ENCODE measurements at places on chromosomes 3 and 15.

- DNase-seq, result peak; percentile 26
Observed at GRCh38 chr3:196193133-196193735, 18.0 kb downstream of the ZDHHC19 start.

- no peak for DNase-seq
Observed at GRCh38 chr15:48091522-48091921, 29.3 kb upstream of the SLC24A5 start.

DNA sequence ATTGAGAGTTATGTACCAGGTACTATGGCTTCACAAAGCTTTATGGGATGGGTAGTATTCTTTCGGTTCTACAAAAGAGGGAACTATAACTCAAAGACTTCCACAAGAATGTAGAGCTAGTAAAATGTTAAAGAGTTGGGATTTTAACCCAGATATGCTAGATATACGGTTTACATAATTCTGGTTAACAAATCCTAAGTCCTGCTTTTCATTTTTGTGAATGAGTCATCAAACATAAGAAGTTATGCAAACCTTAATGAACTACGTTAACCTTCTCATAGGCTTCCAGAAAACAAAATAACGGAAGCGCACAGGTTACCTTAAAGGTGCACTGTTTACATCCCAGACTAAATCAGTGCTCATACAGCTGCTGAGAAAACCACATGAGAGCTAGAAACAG lies 1049.3 kb downstream of the MCTP2 start:
- DNase-seq, result no peak

GRCh38 chr3:97037294-97037943 lies 223.0 kb downstream of the EPHA6 start:
- DNase-seq, result no peak

GRCh38 chr3:127252446-127252845 lies 35.4 kb downstream of the PRR20G start:
- no peak for DNase-seq

- DNase-seq, result no peak
Observed at GRCh38 chr3:12468276-12468675, 16.0 kb upstream of the TSEN2 start.

GRCh38 chr3:151107177-151107576 lies 21.7 kb downstream of the MED12L start:
- DNase-seq, result no peak

DNA sequence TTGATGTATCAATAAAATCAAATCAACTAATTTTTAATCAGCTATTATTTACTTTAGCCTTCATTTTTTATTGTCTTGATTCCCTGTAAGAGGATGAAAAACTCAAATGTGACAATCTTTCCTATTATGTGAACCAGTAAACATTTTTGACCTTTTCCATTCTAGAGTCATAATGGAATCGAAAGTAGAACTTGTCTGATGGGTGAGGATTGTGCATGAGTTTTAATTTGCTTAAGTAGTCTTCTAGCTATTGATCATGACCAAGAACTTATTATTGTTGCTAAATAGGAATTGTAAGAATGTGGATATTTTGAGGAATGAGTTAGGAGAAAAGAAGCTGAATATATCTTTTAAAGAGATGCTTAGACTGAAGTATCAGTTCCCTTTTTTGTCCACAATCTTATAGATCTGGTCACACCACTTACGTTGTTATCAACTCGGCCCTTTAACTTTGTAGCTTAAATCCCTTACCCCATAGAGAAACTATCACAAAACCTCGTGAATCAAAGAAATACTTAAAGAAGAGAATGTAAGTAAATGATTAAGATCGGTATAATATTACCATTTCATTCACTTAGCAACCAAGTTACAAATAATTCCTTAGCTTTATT lies 147.3 kb downstream of the TP63 start:
- DNase-seq, result no peak
